Testis (tissue), 5 donors: ENCODE measurements at places on chromosomes 2 and 18. TPM values are rescaled to one million over a fixed set of nuclear protein-coding genes. Genes with fewer than 3 reads are reported as not detected.

DNA sequence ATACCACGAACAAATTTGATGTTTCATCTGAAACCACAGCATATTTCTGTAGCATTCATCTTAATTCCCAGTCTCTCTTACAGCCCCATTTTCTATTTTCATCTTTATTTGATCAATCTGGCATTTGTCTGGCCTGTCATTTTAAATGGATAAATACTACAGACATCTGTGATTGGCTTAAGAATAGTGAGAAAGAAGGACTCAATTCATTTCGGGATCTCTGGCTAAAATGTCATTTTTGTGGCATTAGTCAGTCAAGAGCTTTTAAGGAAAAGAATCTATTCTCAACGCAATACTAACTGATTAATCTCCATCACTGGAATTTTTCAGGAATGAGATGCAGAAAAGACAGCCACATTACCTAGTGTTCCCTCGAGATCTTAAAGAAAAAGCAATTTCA lies 585.9 kb downstream of the IRS1 start:
- DNase-seq, result no peak

DNA sequence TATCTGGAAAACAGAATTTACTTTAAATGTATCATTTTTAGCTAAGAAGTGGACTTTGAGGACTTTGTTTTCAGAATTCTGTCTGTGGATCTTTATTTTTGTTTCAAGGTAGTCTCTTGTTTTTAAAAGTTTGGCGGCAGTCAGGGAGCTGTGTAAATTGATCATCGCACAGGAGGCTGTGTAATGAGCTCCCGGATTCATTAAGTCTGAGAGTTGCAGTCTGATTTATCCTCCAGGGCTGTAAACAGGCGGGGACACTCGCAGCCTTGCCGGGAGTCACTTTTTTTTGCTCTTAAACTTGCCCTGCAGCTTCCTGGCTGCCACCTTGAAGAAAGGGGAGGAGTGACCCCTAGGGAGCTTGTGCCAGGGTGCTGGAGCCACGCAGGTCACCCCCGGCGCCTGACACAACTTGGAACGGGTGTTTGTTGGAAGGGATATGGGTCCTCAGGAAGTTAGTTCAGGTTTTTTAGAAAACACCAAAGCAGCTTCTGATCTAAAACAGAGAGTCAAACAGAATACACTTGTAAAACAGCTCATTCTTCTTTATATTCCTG lies 76.2 kb downstream of the DCDC2C start:
- no peak for DNase-seq

- peak; percentile 38 for DNase-seq
These were observed 14.9 kb upstream of the SNED1 start for GRCh38 chr2:240983361-240983995.

DNA sequence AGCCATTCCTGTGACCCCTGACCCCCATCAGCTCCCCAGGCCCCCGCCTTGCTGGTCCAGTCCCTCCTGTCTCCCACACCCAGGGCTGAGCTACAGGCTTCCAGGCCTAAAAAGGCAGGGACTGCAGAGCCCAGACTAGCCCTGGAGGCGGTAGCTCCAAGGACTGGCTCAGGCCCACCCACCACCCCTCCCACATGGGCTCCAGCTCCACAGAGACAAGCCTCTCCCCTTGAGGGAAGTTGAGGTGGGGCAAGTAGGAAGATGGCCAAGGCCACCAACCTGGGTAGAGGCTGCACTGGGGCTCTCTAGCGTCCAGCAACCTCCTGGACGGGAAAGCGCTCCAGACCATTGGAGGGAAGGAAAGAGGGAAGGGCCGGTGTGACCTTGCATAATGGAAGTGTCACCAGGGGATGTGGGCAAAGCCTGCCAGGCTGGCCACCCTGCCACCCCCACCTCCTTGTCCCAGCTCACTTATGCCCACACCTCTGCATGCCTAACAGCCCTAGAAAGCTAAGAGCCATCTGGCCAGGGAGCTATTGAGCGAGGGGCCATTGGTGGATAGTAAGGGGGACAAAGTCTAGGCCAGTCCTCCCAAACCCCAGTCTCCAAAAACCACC lies 63.1 kb downstream of the TNS1 start:
- DNase-seq, result no peak

DNA sequence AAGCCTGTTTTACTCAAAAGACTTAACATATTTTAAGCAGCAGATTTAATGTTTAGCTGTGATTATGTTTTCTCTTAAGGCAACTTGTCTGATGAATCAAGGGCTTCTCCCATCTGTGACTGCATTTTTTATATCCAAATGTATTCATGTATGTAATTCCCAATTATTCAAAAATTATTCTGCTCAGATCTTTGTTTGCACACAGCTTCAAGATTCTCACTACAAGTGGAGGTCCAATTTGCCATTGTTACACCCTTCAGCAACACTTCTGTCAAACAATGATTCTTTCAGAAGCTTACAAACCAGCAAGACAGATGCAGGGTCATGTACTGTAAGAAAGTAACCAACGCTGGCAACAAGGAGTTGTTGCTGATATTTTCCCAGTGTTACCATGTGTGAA lies 5.9 kb upstream of the LRPPRC start:
- peak; percentile 45 for DNase-seq

DNA sequence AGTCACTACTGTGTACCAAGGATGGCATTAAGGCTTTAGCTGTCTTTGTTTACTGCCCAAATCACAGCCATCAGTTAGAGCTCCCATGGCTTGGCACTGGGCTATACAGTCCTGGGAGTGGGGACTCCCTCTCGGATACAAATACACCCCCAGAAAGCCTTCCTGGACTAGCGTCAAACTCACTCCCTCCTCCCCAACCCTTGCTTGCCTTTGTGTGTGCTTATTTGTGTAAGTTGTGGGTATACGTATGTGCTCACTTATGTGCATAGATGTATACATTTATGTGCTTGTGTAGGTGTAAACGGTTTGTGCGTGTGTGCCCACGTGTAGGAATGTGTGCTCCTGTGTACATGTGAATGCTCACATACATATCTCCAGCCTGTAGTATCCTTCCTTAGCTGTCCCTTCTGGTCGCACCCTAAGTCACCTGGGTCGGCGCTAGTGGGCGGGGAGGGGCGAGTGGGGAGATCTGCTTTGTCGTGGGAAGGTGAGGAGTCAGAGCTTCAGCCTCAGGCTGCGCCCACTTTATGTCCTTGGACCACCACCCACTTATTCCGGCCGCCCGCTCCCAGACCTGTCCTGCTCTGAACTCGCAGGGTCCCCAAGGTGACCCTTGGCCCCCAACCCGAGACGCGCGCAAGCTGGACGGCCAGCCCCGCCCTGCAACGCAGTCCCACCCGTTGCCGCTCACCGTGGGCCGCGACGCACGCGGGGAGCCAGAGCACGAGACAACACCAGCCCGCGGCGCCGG lies 461 bp downstream of the PRADC1 start:
- peak; percentile 27 for DNase-seq

DNA sequence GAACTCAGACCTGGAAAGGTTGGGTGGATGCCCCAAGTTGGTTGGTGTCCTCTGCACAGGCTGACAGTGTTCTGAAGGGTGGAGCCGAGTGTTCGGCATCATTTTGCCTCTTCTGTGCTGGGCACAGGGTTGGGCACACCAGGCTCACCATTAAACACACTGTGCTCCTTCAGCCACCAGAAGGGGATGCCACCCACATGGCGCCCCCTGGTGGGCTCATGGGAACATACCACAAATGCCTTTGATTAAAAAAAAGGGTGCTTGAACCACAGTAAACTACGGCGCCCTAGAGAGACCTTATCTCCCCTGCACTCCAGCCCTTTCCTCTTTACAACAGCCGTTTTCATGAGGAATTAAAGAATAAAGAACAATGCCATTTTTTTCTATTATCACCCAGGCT lies 89.4 kb downstream of the CELF4 start:
- DNase-seq, result peak; percentile 49

DNA sequence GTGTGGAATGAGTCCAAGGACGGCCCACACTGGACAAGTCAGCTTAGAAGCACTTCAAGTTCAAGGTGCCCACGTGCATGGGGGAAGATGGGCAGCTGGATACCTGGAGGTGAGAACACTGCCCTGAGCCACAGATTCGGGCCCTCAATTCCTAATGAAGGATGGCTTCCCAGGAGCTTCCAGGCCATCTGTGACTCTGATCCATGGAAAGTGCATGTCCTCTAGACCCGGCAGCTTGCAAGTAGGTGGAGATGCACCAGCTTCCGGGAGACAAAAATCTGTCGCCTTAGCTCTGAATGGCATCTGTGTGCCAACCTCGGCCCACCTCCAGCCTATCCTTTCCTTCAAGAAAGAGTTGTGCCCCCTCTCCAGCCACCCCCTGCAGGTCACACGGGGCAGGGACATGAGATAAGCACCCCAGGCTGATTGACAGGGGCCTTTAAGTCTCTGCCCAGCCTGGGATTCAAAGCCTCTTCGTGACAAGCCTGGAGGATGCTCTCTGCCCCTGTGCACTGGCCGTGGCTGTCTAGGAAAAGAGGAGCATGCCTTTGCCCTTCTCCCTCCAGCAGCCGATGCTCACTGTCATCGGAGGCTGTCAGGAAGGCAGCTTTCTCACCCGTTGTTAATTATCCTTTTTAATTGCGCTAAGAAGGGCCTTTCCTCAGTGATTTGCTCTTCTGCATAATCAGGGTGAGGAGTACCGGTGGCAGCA lies 65.5 kb downstream of the BIN1 start:
- DNase-seq, result no peak

SP100 gene
- 43.7 TPM for total RNA-seq

IL1RN gene
- 5.6 TPM for total RNA-seq
